ENCODE measurements at places on chromosomes 12 and 14. TPM values are rescaled to one million over a fixed set of nuclear protein-coding genes. Genes with fewer than 3 reads are reported as not detected.

CD4 gene
- total RNA-seq, result 13.4 TPM

CLEC2D gene
- 3.0 TPM for total RNA-seq

ST8SIA1 gene
- total RNA-seq, result 3.6 TPM

RGS6 gene
- 23.3 TPM for total RNA-seq

PIANP gene
- total RNA-seq, result 0.27 TPM

NKX2-1 gene
- not detected for total RNA-seq

DNA sequence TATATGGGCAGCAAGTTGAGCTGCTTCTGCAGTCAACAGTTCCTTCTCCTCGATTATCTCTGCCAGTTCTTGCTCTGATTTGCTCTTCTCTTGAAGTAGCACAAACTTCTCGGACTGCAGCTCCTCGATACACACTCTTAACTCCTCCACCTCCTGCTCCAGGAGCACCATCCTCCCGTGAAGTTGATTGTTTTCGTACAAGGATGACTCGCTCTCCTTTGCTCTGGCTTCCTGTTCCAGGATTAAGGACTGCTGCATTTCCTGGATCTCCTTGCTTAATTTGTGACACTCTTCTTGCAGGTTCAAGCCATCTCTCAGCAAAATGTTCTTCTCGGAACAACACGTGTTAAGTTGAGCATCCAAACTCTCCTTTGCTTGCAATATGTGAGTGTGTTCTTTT, 56.2 kb upstream of the VPS33A start:
- DNase-seq, result no peak

DNA sequence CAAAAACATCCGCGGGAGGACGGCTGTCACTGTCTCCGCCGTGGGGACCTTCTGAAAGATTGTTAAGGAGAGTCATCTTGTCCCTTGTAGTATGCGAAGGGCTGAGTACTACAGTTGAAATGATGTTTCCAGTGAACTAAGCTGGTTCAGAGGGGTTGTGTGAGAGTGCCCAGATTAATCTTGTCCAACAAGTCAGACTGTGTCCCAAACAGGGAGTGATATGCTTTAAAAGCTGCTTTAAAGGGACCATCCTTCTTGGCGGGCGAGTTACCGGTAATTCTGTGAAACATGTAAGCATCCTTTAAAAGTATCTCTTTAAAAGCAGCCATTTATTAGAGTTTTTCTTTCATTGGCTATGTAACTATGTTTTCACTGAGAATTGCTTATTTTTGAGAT, 1.1 kb downstream of the WDR20 start:
- DNase-seq, result no peak

GRCh38 chr12:129394177-129394825, 509.5 kb downstream of the TMEM132D start:
- DNase-seq, result no peak

GRCh38 chr12:130538343-130539095, 177.6 kb downstream of the RIMBP2 start:
- no peak for DNase-seq

Data from Right ventricle myocardium inferior (tissue), 1 donor.